Stimulated activated naive CD4-positive, alpha-beta T cell treated with Interleukin-2 at 50 U/mL for 16 hours (primary cell): ENCODE measurements at places on chromosomes 6 and 20.

GRCh38 chr6:75166773-75167172 is 39.1 kb downstream of the COL12A1 start:
- no peak for DNase-seq

DNA sequence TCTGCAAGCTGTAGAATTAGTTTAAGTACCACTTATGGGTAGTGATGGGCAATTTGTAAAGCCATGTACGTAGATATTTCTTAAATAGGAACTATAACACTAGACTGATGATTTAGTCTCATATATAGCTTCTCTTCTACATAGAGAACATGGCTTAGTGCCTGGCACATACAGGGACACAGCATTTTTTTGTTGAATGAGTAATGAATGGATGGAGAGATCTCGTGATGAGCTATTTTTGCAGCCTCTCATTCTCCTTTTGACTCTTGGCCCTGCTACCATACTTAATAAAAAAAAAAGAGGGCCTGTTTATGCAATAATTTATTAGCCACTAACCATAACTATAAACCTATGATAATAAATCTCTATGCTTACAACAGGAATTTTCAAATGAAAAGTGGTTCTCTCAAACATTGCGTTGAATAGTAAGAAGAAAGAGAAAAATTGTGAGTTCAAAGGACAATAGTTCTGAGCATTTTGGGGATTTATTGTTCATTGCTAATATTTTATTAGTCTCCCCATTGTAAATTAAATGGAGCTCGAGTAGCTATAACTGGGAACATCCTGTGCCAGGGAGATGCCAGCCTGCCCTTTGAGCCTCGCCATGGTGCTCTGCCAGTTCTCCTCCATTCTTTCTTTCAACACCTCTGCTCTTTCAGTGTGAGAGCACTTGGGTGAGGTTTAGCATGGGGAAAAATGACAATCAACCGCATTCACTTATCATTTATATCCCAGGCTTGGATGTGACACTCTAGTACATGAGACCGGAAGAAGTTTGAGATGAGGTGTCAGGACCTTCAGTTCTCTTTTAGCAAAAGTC is 14.7 kb upstream of the RCAN2 start:
- no peak for DNase-seq

- DNase-seq = peak; percentile 47
These were observed 114.7 kb upstream of the ZNF217 start for GRCh38 chr20:53708129-53708968.

- no peak for DNase-seq
These were observed 64.7 kb downstream of the C6orf118 start for GRCh38 chr6:165244524-165245247.

GRCh38 chr6:17116117-17116440 is 14.2 kb downstream of the STMND1 start:
- no peak for DNase-seq

- DNase-seq = no peak
These were observed 18.0 kb downstream of the TUBB2A start for GRCh38 chr6:3139090-3139903.

GRCh38 chr20:37042986-37043972 is 52.5 kb downstream of the RBL1 start:
- peak; percentile 7 for DNase-seq

GRCh38 chr6:98880486-98880885 is 46.1 kb downstream of the POU3F2 start:
- DNase-seq = no peak

GRCh38 chr20:44153636-44154043 is 33.3 kb downstream of the JPH2 start:
- DNase-seq = no peak

DNA sequence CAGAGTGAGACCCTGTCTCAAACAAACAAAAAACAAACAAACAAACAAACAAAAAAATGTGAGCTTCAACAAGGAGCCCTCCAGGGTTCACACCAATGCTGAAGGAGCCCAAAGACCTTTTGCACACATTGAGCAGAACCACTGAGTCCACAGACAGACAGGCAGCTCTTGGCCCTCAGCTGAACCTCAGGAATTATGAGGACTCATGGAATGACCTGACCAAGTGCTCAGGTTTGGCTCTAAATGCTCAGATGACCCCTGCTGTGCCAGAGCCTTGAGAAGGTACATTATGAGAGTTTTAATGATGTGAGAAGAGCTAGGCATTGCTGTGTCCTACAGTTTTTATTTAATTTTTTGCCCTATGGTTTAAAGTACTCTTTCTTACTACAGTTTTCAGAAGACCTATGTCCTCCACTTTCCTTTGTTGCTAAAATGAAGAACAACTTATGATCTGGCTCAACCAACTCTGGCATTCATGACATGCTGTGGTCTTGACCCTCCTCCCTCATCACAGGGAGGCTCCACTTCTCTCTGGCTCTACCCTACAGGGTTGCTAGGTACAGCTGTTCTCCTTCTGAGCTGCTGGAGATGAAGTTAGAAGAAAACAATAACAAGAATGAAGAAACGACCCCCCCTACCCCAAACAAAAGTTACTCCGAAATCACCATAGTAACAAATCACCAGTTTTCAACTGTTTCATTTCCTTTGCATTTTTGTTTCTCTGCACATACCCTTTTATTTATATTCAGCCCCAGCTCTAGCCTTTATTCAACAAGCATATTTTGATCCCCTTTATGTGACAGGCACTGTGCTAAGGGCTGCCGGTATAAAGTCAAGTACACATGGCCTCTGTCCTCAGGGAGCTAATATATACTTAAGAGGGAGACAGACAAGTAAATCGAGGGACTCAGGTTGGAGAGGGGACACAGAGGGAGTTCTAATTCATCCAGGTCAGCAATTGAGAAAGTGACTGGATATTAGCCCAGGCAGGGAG is 128.7 kb upstream of the TRAF3IP2 start:
- DNase-seq = no peak

DNA sequence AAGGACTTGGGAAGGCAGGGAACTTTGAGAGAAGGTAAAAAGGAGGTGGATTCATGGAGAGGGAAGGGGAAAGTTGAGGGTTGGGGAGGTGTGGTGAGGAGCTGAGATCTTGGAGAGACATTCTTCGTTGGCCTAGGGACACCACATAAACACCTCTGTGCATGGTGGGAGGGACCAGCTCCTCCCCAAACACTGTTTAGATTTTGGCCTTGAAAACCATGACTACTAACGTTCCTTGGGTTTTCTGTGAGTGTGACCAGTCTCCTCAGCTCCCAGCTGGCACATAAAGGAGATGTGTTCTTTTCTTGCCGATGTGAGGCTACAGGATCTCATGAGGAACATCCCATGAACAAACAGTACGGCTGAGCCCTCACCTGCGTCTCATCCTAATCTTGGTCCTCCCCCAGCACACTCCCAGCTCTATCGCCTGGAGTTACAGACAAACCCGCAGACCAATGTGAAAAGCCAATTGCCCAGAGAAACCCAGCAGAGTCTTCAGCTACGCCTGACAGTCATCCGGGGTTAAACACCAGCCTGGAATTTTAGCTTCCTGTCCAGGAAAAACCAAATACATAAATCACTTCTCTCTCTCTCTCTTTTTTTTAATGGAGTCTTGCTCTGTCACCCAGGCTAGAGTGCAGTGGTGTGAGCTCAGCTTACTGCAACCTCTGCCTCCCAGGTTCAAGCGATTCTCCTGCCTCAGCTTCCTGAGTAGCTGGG is 22.0 kb upstream of the DDR1 start:
- no peak for DNase-seq

- no peak for DNase-seq
These were observed 24.2 kb downstream of the MGME1 start for GRCh38 chr20:17992847-17993513.

GRCh38 chr6:35919827-35920751 is 809 bp downstream of the SRPK1 start:
- peak; percentile 49 for DNase-seq

- no peak for DNase-seq
These were observed 8.2 kb downstream of the PRPH2 start for GRCh38 chr6:42714098-42714761.

GRCh38 chr6:49855221-49855620 is 11.1 kb downstream of the CRISP1 start:
- no peak for DNase-seq
